ENCODE measurements at places on chromosomes 2 and 18.

GRCh38 chr2:76050196-76050595 lies 339.5 kb upstream of the GCFC2 start:
- DNase-seq, result no peak

DNA sequence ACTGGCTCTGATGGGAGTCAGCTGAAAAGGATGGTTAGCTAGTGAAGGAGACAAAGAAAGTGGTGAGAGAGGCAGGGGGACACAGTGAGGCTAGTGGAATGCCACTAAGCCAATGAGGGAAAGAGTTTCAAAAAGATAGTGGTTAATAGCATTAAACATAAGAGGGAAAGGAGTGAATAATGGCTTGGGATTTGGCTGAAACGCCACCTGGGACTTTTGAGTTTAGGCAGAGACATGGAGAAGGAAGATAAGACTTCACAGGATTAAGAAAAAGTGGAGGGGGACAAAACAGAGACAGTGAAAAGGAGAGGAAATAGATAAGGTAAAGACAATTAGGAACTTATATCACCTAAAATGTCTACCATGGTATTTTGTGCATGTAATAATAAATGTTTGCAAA lies 6.9 kb downstream of the CD28 start:
- DNase-seq, result no peak

DNA sequence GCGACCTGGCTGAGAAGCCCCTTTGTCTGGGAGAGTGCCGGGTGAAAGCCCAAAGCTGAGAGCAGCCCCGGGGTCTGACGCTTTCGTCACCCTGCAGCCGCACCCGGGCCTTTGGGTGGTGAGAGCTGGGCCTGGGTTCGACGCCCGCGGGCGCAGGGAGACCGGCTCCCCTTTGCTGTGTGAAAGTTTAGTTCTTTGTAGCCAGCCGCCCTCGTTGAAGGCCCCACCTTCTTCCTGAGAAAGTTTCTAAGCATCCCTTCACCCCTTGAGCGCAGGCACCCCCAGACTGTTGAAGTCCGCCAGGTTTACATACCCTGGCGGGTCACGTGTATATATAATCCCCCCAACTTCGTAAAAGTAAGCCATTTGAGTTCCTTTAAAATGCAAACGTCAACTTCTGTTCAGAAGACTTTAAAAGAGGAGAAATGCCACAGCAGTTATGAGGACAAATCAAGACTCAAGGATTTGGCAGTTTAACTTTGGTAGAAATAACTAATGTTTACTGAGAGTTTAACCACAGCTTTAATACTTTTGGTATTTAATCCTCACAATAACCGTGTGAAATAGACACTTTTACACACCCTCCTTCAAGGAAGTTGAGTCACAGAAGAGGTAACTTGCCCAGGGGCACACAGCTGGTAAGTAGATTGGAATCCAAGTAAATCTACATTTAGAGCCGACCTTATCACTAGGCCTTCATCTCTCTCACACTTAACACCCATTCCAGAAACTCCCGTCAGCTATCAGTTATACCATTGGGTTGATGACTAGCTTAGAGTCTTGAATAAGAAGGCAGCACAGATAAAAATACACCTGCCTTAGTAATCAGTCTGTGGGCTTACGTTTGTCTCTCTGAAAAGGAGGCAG lies 1.1 kb upstream of the MBOAT2 start:
- DNase-seq, result no peak

DNA sequence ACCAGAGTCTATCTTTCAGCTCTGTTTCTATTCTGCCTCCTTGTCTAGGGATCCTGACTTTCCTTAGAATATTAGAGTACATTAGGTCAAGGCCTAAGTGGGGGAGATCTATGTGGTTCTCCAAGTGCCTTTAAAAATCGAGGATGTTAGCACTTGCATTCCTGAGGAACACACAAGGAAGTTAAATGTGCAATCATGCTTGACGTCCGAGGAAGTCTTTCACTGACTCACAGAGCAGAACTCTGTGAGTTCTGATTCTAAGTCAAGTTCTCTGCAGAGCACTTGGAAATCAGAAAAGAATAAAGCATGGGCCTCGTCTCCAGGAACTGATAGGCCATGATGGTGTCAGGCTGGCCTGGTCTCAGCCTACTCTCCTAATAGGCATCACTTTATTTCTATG lies 17.2 kb downstream of the FHOD3 start:
- no peak for DNase-seq
